SW480 (cell line): ENCODE measurements at places on chromosomes 2 and 18.

GRCh38 chr2:176003958-176004357 is 1.9 kb upstream of the LNPK start:
- no peak for DNase-seq

GRCh38 chr18:2154278-2154677 is 417.0 kb downstream of the METTL4 start:
- DNase-seq, result no peak

- no peak for DNase-seq
Observed at GRCh38 chr18:44714376-44714775, 33.7 kb downstream of the SETBP1 start.

DNA sequence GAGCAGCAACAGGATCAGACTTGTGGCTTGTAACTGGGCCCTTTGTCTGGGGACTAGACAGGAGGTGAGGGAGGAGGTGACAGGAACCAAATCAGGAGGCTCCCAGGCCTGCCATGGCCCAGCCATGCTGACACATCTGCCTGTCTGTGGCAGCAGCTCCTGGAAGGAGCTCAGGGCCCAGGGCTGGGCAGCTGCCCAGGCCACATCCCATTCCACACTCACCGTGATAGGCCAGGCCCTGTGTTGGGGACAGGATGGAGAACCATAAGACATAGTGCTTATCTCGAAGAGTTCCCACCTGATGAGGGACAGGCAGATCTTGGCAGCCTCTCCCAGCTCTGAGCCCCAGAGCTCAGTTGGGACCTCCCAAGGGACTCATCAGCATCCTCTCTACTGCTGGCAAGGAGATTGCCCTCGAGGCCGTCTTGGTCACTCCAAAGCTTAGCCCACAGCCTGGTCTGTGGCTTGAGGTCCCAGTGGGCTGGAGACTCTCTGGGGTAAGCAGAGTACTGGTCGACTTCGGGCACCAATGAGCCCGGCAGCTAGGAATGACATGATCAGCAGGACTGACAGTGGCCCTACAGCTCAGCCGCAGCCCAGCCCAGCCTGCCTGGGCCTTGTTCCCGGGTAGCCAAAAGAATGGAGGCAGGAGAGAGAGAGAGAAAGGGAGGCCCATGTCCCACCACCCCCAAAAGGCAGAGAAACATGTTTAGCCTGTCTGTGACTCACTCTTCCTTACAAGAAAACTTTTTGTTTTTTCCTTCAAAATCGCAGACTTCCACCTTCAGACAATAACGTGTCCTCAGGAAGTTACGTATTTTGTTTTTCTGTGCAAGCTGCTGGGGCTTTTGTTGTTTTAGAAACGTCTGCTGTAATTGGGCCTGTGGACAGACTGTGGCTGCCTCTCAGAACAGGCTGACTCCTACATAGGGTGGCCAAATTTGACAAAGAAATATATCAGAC is 82.1 kb downstream of the HS1BP3 start:
- no peak for DNase-seq

DNA sequence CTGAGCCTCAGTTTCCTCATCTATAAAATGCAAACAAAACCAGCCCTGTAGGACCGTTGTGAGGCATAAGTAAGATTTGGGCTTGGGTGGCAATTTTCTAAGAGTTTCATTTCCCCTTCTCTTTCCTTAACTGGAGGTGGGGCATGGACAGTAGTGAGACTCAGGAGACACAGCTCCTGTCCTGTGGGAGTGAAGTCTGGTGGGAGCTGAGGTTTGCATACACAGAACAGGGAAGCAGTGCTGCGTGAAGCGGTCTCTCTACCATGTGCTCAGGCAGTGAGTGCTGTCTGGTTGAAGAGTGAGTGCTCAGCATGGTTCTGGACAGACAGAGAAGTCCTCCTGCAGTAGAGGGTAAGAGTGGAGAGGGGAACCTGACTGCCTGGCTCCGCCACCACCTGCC is 62.3 kb upstream of the MCFD2 start:
- DNase-seq, result no peak

DNA sequence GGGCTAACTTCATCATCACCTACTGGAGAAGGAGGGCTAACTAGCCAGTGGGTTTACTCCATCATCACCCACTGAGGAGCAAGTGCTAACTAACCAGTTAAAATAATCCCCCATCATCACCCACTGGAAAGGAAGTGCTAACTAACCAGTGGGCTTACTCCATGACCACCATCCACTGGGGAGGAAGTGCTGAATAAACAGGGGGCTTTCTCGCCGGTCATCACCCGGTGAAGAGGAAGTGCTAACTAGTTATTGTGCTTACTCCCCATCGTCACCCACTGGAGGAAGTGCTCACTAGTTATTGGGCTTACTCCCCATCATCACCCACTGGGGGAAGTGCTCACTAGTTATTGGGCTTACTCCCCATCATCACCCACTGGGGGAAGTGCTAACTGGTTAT is 124.4 kb upstream of the SALL3 start:
- DNase-seq, result no peak

DNA sequence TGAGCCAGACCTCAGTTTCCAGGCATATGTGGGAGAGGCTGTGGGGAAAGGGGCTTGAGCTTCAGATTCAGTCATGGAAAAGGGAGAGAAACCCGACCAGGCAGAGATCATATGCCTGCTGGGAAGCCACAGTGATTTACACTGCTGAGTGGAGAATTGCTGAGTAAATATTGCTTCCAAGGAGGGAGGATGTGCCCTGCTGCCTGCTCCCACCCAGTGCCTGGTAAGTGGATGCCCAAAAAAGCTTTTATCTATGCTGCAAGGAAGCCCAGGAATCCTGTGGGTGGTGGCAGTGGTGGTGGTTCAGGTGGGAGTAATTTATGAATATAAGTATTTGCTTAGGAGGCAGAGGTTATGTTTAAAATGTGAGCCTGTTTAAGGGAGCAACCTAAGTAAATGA is 39.5 kb downstream of the INO80C start:
- DNase-seq, result peak; percentile 21

DNA sequence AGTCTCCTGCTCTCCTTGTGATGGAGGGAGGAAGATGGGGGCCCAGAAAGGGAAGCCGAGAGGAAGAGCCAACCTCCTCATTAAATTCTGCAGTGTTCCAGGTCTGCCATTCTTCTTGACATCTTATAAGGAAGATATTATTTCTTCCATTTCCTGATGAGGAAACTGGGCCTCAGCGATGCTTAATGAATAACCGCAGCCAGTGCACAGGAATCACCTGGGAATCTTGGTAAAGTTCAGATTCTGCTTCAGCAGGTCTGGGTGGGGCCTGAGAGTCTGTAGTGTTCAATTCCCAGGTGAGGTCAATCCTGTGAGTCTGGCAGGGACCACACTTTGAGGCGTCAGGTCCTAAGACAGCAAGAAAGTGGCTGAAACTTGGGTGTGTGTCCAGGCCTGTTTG is 17.3 kb downstream of the PCARE start:
- DNase-seq, result no peak

- DNase-seq, result no peak
Observed at GRCh38 chr2:137348301-137348700, 583.0 kb downstream of the THSD7B start.

DNA sequence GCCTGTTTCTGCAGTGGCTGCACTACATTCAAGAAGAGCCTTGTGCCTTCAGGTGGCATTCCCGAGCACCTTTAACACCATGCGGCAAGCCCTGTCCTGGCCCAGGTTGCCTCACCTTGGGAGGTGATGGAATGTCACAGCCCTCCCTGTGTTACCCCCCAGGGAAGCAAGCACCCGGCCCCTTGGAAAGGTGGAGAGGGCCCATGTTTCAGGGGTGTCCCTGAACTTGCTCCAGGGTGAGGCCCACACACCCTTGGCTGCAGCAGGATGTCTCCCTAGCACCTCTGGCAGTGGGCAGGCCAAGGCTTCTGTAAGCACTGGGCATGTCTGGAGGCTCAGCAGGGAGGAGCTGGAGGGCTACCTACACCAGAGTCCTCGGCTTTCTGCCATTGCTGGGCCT is 29.3 kb upstream of the ACAA2 start:
- DNase-seq, result no peak

GRCh38 chr18:48806551-48807261 is 144.1 kb downstream of the SMAD7 start:
- DNase-seq, result peak; percentile 95

- DNase-seq, result no peak
Observed at GRCh38 chr18:12155996-12156395, 62.4 kb downstream of the ANKRD62 start.

DNA sequence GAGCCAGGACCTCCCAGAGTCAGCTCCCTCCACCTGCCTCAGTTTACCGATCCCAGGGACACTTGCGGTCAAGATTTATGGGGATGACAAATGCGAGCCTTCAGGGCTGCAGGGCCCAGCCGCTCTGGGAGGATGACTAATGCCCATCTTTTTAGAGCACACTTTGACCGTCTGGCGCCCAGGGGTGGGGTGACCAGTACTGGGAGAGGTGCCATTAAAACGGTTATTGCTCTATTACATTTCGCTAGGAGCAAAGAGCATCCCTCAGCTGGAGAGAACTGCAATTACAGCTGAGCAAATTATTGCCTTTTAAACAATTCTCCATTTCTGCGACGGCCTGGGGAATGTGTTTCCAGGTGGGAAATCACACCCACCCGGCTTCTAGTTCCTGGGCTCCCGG is 42.6 kb upstream of the HPCAL1 start:
- DNase-seq, result peak; percentile 48

DNA sequence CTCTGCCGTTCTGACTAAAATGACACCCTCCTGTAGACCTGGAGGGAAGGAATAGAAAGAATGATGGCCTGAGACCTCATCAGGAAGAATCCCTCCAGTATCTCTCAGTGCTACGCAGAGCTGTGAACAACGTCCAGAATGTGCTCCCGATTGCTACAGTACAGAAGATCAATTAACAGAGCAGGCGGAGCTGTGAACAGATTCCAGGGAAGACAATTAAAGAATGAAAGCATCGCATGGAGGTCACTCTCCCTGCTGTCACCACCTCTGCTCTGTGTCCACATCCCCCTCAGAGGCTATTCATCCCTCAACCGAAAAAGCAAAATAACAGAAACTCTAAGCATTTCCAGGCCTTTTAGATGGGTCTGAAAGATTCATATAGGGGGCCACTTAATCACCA is 481.0 kb downstream of the EIPR1 start:
- DNase-seq, result no peak

GRCh38 chr2:200762127-200762526 is 49.6 kb upstream of the BZW1 start:
- no peak for DNase-seq

DNA sequence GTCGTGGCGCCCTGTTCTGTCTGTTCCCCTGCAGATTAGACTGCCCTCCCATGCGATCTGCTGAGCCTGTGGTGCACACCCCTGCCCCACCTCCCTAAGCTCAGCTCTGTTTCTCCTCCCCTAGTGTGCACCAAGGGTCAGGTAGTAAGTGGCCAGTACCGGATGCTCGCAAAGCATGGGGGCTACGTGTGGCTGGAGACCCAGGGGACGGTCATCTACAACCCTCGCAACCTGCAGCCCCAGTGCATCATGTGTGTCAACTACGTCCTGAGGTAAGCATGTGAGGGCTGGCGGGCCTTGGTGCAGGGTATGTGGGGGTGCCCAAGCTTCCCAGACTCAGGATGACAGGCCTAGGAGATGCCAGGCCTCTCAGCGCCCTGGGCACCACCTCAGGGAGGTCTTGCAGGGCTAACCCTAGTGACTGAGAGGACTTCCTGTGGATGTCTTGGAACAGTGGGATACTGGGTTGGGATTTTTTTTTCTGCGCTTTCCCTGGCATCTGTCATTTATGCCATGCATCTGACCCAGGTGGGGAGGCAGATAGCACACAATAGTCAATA is 78.4 kb downstream of the EPAS1 start:
- no peak for DNase-seq

DNA sequence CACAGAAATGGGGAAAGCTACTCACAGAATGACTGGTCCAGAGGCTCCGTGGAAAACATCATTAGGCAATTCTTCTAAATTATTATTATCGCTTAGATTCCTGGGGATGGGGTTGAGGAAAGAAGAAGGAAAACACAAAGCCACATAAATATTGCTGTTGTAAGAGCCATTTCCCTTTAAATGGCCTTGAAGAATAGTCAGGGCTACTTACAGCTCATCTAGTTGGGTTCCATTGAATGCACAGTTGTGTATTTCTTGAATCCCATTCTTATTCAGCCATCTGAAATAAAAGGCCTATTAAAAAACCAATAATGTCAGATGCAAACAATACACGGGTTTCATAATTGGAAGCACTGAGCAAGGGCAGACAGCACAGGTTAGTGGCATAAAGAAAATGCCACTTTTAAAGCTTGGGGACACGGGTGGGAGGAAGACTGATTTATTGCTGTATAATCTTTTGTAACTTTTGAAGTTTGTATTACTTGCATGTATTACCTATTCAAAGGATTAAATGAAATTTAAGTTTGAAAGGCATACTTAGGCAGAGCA is 171.4 kb downstream of the FSHR start:
- no peak for DNase-seq

GRCh38 chr18:79497638-79498081 is 101.9 kb downstream of the NFATC1 start:
- DNase-seq, result no peak

- DNase-seq, result peak; percentile 87
Observed at GRCh38 chr18:363301-364085, 95.6 kb upstream of the THOC1 start.

- no peak for DNase-seq
Observed at GRCh38 chr2:214837466-214837865, 28.0 kb upstream of the BARD1 start.

DNA sequence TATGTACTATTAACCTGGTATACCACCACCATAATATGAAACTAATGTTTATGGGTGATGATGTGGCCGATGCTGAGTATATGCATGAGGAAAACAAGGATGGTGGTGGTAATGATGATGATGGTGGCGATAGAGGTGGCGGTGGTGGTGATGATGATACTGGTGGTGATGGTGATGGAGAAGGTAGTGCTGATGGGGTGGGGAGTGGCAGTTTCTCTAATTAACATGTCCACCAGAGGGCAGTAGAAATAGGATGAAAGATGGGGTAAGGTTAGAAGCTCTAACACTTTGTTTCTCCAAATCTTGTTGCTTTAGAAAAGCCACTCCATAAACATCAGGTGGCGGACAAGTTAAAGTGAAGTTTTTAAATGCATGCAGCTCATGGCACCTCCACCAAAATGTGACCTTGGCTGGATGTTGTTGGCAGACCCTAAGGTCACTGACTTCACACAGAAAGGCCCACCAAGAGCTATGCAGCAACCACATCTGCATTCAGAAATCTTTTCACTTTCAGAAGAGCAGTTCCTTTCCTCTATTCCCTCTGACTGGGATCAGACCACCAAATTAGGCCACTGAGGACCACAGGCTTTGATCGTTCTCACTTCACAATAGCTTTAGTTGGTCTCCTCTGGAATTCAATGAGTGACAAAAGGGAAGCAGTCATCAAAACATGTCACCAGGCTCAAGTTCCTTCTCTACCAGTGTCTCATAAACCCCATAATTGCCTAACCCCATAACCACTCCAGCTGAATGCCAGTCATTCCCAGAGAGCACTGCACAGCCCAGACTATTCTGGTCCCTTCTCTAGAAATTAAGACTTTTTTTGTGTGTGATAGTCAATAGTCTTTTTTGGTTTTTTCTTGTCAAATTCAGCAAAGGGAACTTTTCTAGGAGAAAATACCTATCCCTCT is 7.5 kb upstream of the BCL11A start:
- DNase-seq, result peak; percentile 62

GRCh38 chr2:236061497-236061896 is 106.7 kb downstream of the GBX2 start:
- DNase-seq, result no peak
